Upper lobe of left lung (tissue), 6 donors: ENCODE measurements at places on chromosomes 12 and 14.

- no peak for DNase-seq
Observed at GRCh38 chr12:9319044-9319841, 111.0 kb upstream of the PZP start.

DNA sequence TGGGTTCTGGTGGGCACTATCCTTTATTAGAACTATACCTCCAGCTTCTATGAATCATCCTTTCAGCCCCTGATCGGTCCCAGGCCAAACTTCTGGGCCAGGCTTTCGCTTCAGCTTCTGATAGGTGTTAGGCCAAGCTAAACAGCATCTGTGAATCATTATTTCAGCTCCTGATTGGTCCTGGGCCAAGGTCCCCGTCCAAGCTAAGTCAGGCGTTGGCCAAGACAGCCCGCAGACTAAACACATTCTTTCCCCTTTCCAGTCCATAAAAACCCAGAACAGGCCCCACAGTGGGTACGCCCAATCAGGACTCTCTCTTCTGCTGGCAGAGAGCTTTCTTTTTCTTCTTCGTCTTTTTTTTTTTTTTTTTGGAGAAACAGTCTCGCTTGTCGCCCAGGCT, 1808.9 kb upstream of the SEL1L start:
- DNase-seq, result no peak

GRCh38 chr14:93957751-93958566, 18.4 kb downstream of the ASB2 start:
- no peak for DNase-seq

- no peak for DNase-seq
Observed at GRCh38 chr12:16349131-16349460, 1.7 kb downstream of the MGST1 start.

DNA sequence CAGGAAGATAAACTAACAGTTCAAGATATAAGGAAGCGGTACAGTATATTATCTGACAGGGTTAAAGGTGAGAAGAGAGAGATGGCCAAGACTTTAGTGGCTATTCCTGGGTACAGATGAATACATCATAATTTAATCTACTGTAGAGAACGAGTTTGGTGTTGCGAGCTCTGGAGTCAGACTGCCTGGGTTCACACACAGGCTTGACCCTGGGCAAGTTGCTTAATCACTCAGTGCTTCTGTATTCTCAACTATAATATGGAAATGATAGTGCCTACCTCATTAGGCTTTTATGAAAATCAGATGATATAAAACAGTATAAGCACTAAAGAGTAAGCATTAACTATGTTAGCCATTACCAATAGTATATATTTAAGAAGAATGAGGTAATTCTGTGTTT, 3.5 kb downstream of the PPM1H start:
- no peak for DNase-seq

DNA sequence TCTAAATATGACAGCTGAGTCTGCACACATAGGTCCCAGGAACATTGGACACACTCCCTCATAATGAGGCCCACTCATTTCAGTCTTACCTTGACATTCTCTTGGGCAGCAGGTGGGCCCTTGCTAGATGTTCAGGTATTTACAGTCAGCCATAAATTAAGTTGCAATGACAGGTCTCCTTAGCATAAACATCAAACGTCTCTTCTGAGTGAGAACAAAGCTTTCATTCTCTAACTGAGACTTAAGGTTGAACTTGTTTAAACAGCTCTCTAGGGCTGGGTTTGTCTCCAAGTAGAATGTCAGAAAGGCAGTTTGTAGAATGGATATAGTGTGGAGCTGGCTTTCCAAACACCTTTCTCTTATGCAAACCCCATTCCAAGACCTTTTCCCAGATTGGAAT, 10.3 kb downstream of the ACVR1B start:
- DNase-seq, result no peak

DNA sequence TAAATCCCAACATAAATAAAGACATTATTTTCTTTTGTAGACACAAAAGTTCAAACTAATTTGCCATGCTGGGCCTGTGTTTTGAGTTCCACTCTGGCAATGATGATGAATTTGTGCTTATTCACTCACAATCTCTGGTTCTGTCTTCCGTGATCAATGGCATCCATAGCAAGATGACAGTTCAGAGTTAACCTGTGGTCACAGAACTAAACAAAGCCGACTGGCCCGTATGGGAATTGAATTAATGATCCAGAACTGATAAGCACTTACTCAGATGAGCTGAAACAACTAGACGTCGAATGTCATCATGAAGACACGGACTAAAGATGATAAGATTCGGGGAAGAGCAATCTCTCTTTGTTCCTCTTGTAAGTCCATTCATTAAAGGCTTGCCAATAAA, 81.6 kb downstream of the CAPZA3 start:
- DNase-seq, result no peak

GRCh38 chr12:8644345-8645248, 18.0 kb downstream of the MFAP5 start:
- no peak for DNase-seq

DNA sequence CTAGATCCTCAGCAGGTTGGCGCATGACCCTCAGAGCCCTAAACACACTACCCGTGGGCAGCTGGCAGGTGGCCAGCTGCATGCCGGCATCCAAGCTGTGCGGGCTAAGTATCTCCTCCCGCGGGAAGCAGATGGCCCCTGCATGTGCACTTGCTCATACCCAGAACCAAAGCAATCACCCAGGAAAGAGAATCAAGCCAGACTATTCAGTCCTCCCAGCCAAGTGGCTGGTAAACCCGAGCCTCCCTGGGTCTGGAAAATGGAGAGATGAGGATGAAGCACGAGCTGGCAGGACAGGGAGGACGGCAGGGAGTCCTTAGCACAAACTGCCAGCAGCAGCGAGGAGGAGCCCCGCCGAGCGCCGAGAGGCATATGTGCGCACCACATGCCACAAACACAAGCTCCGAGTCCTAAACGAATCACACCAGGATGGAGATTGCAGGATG, 139.7 kb downstream of the RIMBP2 start:
- no peak for DNase-seq

- DNase-seq, result no peak
Observed at GRCh38 chr12:50458606-50459005, 46.2 kb upstream of the DIP2B start.

- DNase-seq, result no peak
Observed at GRCh38 chr14:60647081-60647836, 2.0 kb downstream of the SIX1 start.

GRCh38 chr14:36771028-36771640, 109.5 kb downstream of the PAX9 start:
- no peak for DNase-seq

GRCh38 chr12:117897372-117898161, 71.2 kb downstream of the KSR2 start:
- no peak for DNase-seq

- no peak for DNase-seq
Observed at GRCh38 chr12:6996040-6996441, 22.2 kb downstream of the LPCAT3 start.

DNA sequence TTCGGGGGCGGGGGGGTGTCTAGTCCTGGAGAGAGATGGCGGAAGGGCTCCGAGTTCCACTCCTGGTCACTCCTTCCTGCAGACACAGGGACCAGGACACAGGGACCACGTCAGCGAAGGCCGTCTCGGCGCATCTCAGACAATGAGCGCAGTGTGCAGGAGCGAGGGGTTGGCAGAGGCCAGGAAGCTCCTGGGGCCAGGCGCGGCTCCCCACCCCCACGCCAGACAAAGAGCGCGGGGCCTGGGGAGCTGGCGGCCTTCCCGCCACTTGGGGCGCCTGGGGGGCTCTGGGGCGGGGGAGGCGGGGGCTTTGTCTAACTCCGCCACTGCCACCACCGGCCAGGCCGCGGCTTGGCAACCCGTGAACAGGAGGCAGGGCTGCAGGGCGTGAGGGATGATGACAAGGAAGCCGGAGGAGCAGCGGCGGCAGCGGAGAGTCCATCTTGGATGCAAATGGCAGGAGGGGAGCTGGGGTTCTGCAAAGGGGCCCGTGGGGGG, 2.2 kb downstream of the CDK2AP1 start:
- peak; percentile 90 for DNase-seq

DNA sequence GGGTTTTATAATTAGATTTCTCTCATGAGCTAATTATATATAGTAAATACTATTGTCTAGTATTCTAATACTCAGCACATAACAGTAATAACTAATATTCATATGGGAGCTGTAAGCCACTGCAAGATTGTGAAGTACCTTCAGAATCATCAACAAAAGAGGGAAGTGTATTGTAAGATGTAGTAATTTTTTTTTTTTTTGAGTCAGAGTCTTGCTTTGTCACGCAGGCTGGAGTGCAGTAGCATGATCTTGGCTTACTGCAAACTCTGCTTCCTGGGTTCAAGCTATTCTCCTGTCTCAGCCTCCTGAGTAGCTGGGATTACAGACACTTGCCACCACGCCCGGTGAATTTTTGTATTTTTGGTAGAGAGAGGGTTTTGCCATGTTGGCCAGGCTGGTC, 3.1 kb downstream of the GPR33 start:
- no peak for DNase-seq

GRCh38 chr14:103257211-103257962, 76.7 kb upstream of the EIF5 start:
- no peak for DNase-seq

DNA sequence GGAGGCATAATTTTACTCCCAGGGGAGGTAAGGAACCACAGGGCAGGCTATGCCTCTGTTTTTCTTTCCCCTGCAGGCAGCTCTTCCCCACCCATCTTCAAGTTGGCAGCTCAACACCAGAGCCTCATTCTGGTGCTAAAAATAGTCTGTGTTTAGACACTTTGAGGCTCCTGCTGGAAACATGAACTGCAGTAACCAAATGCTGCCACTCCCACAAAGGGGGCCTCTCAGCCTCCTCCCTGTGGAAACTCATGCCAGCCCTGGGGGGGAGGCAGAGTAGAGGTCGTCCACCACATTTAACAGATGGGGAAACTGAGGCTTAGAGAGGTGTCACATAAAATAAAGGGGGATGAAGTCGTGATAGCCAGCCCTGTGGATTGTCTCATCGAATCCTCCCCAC, 61.4 kb downstream of the WSCD2 start:
- no peak for DNase-seq

DNA sequence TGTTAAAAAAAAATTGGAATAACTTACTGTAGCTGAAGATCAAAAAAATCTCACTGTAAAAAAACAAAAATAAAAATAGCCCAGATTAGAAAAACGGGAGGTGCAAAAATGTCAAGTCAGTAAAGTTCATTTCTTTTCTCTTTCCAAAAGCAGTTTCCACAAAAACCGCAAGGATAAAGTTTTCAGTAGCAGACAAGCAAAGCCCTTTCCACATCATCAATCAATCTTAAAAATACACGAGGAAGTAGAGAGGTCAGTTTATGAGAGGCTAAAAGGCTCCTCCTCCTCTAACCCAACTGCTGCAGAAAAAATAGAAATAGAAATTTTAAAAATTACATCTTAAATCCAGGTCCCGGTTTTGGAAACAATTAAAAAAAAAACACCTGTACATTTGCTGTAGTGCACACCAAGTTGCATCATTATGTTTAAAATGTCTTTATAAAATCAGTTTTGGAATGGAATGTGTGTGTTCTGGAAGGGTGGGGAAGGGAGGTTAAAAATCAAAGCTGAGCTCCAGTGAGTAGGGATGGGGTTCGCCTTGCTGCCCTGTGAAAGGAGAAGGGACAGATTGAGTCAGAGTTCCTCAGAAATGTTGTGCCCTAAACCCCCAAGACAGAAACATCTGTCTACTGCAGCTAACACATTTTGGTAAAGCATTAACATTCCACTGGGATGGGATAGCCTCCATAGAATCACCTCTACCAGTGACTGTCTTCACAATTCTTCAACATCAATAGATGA, 5.8 kb downstream of the HNRNPC start:
- no peak for DNase-seq

DNA sequence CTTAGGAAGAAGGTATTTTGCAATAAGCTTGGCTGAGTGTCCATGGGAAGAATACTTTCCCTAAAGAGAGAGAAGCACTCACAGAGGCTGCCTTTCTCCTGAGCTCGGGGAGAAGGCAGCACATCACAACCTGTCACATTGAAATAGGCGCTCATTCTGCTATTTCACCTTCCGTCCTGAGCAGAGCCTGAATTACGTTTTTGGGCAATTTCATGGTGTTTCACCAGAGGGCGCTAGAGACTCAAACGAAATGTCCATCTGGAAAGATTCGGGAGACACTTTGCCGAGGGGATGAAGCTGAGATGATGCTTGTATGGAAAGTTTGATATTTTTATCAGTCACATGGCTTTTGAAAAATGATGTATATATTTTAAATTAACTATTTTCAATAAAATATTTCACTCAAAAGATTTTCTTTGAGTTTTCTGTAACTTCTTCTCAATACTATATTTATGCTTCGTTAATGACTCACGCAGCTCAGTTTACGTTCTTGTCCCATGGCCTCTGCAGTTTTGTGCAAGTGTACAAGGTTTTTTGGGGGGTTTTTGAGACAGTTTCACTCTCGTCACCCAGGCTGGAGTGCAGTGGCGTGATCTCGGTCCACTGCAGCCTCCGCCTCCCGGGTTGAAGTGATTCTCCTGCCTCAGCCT, 17.4 kb upstream of the B4GALNT3 start:
- DNase-seq, result peak; percentile 28

GRCh38 chr12:115260762-115261675, 577.0 kb upstream of the TBX3 start:
- no peak for DNase-seq

DNA sequence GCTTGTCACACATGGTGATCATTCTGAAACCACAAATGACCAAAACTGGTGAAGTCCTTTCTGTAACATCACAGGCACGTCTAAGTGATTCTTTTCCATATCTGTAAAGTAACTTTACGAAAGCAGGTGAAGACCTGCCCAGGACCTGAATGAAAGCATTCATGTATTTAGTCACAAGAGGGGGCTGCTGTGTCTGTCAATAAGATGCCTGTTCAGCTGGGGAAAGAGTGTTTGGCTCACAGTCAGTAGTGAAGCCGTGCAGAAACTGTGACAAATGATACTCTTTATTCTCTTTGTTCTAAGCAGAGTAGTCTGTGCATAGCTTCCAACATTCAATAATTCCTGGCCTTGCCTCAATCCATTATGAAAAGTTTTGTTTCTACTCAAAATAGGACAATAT, 373.5 kb upstream of the OR4E1 start:
- DNase-seq, result no peak

- DNase-seq, result no peak
Observed at GRCh38 chr14:60093080-60093479, 1.4 kb downstream of the PCNX4 start.

GRCh38 chr14:70660967-70661893, 19.5 kb downstream of the TTC9 start:
- DNase-seq, result no peak
